Stimulated activated CD8-positive, alpha-beta memory T cell treated with anti-CD3 and anti-CD28 coated beads, Interleukin-7, amount 100 ng/mL, for 1 hour (primary cell): ENCODE measurements at places on chromosomes 7 and 10.

- DNase-seq, result no peak
These were observed 17.6 kb downstream of the GLI3 start for GRCh38 chr7:42219447-42219846.

GRCh38 chr10:89793649-89794254 is 92.4 kb downstream of the KIF20B start:
- no peak for DNase-seq

- DNase-seq, result no peak
These were observed 27.5 kb downstream of the DPCD start for GRCh38 chr10:101615525-101616116.

DNA sequence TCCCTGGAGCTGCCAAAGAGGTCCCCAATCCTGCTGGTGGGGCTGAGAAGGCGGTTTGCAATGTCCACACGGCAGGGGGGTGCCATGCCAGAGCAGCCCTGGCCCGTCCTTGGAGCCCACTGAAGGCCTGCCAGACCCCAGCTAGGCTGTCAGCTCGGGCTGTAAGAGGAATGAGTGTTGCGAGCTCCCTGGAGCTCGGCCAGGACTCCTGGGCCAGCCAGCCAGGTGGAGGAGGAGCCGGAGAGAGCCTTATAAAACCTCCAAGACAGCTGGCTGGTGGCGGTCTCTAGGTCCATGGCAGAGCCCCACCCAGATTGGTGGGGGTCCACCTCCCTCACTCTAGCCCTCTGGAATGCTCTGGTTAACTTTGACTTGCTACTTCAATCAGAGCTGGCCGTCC is 55.1 kb upstream of the CALN1 start:
- no peak for DNase-seq

DNA sequence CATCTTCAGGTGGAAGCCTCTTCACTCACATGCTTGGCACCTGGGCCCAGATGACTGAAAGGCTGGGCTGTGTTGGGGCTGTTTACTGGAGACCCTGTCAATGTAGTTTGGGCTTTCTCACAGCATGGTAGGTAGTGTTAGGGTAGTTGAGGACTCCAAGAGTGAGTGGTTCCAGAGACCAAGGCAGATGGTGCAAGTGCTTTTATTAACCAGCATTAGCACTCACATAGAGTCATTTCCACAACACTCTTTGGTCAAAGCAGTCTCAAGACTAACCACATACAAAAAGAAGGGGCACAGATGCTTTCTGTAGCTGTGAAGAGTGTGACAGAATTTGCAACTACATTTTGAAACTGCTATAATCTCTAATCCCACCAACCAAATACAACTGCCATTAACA is 135.0 kb downstream of the RTKN2 start:
- no peak for DNase-seq

DNA sequence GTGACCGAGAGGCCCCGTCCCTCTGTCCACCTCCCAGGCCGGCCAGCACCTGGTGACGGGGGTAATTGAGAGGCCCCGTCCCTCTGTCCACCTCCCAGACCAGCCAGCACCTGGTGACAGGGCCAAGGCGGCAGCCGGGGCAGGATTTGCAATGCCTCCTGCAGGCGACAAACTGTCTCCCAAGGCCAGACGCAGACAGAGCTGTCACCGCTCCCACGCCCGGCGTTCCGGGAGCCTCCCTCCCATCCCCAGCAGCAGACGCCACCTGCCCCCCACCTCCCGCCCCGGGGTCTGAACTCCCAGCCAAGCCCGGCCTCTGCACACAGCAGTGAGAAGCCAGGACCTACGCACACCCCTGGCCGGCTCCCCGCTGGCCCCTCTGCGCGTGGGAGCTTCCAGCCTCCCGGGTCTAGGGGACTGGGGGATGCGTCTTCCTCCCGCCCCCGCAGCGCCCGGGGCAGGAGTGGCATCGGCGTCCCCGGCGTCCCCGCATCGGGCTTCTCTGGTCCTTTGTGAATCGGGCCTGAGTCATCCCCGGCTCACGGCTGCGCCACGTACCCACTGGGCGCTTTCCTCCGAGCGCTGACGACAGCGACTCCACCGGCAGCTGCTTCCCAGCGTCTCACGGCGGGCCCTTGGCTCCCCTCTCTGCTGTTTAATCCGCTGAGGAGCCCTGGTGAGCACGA is 95.1 kb upstream of the DIP2C start:
- DNase-seq, result no peak

DNA sequence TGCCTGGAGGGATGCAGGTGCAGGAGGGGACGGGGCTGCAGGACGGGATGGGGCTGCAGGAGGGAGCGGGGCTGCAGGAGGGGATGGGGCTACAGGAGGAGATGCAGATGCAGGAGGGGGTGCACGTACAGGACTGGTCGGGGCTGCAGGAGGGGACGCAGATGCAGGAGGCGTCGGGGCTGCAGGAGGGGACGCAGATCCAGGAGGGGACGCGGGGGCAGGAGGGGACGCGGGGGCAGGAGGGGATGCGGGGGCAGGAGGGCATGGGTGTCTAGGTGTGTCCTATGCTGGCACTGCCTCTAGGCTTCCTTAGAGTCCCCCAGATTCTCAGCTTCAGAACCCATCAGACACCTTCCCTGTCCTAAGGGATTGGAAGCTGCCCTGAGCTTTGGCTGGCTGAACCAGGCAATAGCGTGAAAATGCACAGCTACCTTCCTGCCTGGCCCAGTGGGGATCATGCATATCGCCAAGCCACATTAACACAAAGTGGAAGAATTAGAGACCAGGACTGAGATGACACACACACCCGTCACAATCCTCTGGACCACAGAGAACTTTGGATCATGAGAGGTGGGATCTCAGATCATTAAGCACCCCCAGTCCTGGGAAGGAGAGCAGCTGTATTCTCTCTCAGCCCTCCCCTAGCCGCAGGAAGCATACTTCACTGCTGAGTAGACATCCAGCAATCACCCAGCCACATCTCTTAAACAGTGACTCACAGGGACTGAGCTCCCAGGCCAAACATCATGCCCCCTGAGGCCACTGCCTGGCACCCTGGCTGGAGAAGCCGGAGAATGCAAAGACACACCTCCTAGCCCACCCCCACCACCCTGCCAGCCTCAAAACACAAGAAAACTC is 67.3 kb downstream of the VWA2 start:
- no peak for DNase-seq

- no peak for DNase-seq
These were observed 221.0 kb downstream of the TWIST1 start for GRCh38 chr7:18896343-18896975.

DNA sequence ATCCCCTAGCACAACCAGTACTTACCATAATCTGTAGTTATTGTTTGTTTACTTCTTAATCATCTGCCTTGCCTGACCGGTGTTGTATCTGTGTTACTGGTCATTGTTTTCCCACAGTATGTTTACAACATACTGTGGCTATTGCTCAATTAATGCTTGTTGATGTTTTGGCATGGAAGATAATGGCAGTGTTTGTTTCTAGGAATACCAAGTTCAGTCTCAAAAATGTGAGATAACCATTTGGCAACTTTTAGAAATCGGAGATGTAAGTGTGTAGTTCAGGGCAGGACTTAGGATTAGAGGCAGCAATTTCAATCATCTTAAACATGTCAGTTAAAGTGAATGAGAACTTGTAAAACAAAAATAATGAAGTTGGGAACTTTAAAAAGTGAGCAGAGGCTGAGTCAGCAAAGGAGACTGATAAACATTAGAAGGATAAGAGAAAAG is 8.2 kb downstream of the MINDY3 start:
- no peak for DNase-seq

DNA sequence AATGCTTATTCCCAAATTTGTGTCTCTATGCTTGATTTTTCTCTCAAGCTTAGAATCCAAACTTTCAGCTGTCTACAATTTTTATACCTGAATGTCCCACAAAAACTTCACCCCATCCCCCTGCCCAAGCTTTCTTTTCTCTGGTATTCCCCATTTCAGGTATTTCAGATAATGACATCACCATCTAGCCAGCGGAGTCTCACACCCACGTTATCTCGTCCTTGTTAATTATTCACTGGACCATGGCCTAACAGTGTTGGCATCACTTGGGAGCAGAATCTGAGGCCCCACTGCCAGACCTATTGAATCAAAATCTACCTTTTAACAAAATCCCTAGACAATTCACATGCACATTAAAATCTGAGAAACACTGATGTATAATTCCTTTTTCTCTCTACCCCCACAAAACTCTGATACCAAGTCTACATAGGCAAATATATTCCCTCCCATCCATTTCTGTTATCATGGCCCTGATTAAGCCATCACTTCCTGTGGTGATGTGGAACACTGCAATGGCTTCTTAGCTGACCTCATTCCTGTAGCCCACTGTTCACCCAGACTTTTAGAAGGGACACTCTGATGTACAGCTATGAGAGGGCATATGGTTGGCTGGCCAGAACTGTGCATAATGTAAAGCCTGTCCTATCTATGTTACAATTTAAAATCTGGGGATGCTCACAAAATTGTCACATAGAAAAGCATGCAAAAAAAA is 31.4 kb downstream of the ZNF438 start:
- DNase-seq, result no peak
